ENCODE measurements at places on chromosomes 3 and 15.

DNA sequence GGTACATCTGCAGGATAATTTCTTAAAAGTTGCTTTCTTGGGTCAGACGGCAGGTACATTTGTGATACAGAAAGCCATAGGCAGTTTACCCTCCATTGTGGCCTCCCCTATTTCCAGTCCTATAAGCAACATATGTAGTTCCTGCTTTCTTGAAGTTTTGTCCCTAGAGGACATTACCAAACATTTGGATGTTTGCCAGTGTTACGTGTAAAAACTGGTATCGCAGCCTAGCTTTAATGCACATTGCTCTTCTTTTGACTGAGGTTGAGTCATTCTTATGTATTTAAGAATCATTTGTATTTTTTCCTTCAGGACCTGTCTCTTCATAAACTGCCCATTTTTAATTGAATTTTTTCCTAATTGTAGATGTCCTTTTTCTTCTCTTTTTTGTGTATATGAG is 114.3 kb downstream of the DIPK2A start:
- DNase-seq = peak; percentile 10

- DNase-seq = no peak
Observed at GRCh38 chr3:66409771-66410754, 90.8 kb downstream of the LRIG1 start.

DNA sequence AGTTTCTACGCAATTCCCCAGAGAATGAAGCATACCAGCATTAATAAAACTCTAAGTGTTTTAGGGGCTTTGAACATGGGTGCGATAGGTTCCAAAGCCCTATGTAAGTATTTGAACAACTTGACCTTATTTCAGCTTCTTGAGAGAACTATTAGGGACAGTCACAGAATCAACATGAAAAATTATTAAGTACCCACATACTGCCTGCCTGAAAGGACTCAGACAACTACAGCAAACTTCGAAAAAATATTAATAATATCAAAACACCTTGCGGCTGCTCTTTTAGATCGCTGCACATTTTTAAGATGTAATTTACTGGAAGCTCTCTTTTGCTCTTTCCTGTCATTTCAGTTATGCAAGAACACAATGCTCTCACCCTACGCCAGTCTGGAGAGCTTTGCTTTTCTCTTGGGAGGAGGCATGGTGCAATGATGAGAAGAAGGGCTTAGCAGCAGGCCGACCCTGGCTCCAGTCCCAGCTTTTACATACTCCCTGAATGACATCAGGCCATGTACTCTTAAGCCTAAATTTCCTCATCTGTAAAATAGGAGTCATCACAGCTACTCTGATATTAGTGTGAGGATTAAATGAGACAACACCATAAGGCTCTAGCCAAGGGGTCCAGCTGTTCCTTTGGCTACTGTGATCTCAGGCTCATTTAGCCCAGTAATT is 640.7 kb downstream of the FHIT start:
- DNase-seq = peak; percentile 38

DNA sequence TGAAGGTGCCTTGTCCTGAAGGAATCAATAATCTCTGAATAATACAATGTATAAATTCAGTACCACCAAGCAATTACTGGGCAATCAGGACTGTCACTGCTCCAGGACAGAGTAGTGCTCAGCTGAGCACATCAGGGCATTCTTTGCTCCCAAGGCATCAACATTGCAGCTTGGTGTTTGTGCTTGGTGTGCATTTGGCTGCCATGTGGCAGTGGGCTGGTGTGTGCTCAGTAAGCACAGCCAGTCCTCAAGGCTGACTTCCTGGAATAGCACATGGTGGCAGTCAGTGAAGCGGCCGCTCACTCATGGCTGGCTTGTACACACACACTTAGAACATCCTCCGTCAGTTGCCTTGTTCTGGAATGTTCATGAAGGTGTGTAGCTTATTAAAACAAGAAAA is 217.0 kb downstream of the EPHB1 start:
- no peak for DNase-seq

DNA sequence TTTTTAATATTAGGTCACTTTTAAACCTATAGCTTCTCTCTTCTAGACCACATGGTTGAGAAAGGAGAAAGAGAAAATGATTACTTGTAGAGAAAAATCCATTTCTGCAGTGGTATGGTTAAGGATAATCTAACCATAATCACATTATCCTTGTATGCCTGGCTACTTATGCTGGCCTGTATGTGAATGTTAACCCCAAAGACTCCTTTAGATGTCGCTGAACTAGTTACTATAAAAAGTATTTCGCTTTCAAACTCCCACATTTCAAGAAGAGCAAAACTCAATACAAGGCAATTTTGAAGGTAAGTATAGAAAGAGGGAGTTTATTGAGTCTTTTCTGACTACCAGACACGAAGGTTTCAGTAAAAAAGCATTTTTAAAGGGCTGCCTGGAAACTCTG is 2.2 kb downstream of the KCTD6 start:
- no peak for DNase-seq
